ENCODE measurements at places on chromosomes 1 and 21.

DNA sequence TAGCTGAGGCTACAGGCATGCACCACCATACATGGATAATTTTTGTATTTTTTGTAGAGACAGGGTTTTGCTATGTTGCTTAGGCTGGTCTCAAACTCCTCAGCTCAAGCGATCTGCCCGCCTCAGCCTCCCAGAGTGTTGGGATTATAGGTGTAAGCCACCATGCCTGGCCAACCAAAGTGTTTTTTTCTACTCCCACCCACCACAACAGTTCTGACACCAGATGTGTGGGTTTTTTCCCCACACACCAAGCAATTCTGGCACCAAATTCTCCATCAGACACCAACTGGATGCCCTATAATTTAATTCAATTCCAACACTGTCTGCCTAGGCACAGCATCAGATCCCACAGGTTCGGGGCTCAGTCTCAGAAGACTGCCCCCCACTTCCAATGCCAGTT is 20.6 kb upstream of the KLHDC8A start:
- DNase-seq: no peak

DNA sequence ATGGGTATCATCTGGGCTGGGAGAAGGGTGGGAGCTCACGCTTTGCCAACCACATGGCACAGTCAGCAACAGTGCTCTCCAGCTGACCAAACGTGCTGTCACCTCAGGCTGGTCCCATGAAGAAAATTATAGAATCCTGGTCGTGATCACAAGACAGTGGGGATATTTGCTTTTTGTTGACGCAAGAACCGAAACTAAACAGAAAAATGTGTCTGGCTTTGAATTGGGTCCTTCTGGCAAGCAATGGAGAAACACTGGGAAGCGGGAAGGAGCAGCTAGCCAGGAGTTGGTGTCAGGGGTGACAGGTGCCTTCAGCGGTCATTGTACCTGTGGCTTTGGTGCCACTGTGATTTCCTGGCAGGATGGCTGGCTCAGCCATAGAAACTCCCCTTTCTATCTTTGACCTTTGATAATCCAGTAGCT is 304.8 kb downstream of the PAPPA2 start:
- DNase-seq: no peak

GRCh38 chr21:42513985-42514882 is 582 bp downstream of the SLC37A1 start:
- DNase-seq: no peak

DNA sequence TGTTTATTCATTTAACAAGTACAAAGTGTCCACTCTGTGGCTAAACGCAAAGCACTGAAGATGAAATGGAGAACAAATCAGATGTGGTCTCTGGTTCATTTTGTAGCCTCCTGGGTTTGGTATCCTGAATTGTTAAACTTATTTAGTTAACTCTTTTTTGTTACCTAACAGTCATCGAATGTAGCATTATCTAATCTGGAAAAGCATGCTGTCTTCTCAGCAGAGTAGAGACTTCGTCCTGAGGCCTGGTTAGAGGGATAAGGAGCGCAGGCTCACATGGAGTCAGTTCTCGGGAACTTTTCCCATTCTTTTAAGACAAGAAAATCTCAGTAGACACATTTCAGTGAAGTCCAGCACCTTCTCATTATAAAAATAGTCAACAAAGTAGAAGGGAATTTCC is 33.1 kb upstream of the SH3D21 start:
- no peak for DNase-seq

- no peak for DNase-seq
Observed at GRCh38 chr1:71031426-71031825, 16.2 kb downstream of the PTGER3 start.

GRCh38 chr1:155085504-155086127 is 7.0 kb downstream of the EFNA3 start:
- peak; percentile 22 for DNase-seq

GRCh38 chr1:66168467-66168887 is 365.5 kb upstream of the SGIP1 start:
- no peak for DNase-seq

DNA sequence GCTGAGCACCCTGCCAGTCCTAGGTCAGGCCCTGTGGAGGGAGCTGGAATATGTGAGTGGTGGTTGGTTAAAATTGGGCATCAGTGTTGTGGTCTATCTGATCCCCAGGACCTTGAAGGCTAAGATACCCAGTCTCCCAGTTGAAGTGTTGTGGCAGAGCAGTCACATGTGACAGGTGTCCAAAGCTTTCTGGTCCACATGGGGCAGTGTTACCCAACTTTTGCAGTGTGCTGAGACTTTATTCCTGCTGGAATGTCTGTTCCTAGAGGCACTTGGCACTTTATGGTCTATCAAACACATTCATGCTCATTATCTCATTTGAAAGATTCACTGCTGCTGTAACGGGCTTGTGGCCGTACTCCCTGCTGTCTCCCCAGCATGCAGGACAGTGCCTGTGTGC is 21.0 kb upstream of the LORICRIN start:
- no peak for DNase-seq
